ENCODE measurements at places on chromosomes 11 and 22. TPM values are rescaled to one million over a fixed set of nuclear protein-coding genes. Genes with fewer than 3 reads are reported as not detected.

TUB gene
- polyA plus RNA-seq = 11.3 TPM

CARNS1 gene
- polyA plus RNA-seq = 0.15 TPM

BTG4 gene
- polyA plus RNA-seq = 0.34 TPM

KCNQ1 gene
- 0.15 TPM for polyA plus RNA-seq

ARVCF gene
- 33.0 TPM for polyA plus RNA-seq

OR56A1 gene
- not detected for polyA plus RNA-seq

CELF1 gene
- polyA plus RNA-seq = 47.5 TPM

ZNF74 gene
- polyA plus RNA-seq = 9.9 TPM

MS4A14 gene
- polyA plus RNA-seq = not detected

MGAT3 gene
- polyA plus RNA-seq = 0.16 TPM

SLC43A3 gene
- 4.1 TPM for polyA plus RNA-seq

HTR3B gene
- polyA plus RNA-seq = not detected

NXPE1 gene
- polyA plus RNA-seq = not detected

All from SK-N-SH (cell line).